ENCODE measurements at places on chromosomes 2 and 18.
A peak's percentile ranks its signal among the peaks of the same experiment; 100 is the strongest.

- DNase-seq, result no peak
These were observed 1341.3 kb upstream of the PIK3C3 start for GRCh38 chr18:40613721-40614120.

DNA sequence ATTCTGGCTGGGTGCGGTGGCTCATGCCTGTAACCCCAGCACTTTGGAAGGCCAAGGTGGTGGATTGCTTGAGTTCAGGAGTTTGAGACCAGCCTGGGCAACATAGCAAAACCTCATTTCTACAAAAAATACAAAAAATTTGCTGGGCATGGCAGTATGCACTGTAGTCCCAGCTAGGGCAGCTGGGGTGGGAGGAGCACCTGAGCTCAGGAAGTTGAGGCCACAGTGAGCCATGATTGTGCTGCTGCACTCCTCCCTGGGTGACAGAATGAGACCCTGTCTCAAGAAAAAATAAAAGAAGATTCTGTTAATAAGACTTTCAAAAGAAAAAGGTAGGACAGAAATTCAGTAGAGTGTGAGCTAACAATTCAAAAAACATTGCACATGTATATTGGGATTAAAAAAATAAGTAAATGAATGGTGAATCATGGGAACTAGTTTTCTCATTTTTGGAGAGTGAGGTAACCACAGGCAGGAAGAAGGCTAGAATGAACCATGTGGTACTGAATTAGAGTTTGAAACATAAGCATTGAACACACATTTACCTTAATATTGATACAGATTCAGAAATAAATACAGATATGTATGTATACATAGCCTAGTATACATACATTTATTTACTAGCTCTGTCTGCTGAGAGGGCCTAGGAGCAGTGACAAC, 53.5 kb downstream of the NCOA1 start:
- DNase-seq, result no peak

GRCh38 chr2:133641497-133641896, 73.2 kb upstream of the NCKAP5 start:
- no peak for DNase-seq

DNA sequence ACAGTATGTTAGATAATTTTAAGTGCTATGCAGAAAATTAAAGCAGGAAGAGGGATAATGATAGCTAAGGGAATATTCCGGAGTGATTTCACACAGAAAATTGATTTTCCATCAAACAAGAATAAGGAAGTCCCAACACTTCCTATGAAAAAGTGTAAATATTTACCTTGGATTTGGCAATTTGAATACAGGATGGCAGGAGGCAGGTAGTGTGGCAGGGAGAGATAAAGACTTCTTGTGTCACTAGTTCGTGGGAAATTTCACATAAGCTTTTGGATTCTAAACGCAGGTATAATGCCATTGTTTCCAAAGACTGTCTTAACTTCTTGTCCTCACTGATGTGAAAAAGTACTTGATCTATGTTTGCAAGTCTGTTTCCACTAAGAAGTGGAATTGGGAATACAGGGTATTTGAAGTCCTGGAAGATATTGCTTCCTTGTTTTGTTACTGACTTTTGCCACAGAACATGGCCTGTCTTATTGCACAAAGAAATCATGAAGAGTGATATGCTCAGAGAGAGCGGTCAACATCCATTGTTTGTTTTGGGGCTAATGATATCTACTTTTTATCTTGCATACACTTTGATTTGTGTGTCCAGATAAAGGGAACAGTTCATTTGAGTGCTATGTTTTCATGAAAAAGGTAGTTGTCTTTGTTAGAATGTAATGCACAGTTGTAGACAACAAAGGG, 1216.1 kb upstream of the FAM98A start:
- DNase-seq, result no peak

DNA sequence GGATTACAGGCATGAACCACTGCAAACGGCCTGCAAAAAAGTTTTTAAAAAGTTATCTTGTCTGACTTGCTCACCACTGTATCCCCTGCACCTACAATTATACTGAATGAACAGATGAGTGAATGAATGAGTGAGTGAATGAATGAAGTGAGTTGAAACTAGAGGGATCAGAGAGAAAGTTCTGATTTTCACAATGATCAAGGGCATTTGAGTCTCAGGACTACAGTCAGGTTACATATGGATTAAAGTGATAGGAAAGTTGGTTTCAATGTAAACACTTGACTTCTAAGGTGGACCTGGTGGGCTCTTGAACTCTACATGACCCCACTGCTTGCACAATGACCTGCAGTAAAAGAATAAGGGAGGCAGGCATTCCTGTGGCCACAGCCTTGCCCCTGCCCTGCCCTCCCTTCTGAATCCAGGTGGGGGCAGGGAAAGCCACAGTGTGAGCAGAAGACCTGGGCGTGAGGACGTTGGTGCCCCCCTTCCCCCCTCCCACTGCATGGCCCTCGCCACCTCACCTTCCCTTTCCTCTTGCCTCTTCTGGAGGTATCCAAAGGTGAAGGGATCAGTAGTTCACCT, 10.7 kb downstream of the C2orf80 start:
- DNase-seq, result no peak

DNA sequence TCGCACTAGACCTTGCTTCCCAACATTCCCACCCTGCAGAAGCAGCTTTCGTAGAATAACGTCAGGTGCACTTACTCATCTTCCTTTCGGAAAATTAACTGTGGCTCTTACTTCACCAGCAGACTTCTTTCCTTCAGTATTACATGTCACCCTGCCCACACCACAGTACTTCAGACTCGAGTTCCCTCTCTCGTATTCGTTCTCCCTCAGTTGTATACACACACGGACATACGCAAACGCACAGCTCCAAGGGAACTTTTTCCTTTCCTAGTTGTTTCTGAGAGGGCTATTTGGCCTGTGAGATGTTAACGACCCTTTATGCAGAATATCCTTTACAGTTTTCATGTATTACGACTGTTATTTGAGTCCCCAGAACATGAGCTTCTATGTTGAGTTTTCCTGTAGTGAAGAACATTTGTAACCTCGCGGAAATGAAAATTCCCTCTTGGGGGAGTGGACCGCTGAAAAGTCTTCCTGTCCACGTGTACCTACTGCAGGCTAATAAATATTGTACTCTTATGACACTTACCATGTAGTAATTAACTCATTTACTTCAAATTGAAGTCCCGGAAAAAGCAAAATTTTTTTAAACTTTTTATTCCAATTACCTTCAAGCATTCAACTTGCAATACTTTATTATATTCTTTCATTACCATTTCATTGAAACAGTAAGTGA, 908 bp downstream of the ERLEC1 start:
- DNase-seq, result no peak

GRCh38 chr2:208222351-208222750, 32.5 kb downstream of the IDH1 start:
- DNase-seq, result no peak

DNA sequence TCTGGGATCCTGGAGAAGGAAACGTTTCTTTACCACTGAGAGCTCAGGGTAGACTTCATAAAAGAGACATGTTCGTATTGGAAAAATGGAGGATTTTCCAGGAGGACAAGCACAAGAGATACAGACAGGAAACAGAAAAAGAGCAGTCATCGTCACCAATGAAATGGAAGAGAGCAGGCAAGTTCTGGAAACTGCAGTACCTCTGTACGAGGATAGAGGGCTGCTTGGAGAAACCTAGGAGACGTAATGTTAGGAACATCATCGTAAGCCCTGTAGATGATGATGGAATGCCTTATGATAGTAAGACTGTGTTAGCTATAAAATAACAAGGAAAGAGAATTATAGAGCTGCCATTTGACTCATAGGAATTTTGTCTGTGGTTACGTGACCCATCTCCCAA, 121.1 kb upstream of the KLHL14 start:
- no peak for DNase-seq

- no peak for DNase-seq
These were observed 9.4 kb upstream of the INO80C start for GRCh38 chr18:35507192-35507591.

DNA sequence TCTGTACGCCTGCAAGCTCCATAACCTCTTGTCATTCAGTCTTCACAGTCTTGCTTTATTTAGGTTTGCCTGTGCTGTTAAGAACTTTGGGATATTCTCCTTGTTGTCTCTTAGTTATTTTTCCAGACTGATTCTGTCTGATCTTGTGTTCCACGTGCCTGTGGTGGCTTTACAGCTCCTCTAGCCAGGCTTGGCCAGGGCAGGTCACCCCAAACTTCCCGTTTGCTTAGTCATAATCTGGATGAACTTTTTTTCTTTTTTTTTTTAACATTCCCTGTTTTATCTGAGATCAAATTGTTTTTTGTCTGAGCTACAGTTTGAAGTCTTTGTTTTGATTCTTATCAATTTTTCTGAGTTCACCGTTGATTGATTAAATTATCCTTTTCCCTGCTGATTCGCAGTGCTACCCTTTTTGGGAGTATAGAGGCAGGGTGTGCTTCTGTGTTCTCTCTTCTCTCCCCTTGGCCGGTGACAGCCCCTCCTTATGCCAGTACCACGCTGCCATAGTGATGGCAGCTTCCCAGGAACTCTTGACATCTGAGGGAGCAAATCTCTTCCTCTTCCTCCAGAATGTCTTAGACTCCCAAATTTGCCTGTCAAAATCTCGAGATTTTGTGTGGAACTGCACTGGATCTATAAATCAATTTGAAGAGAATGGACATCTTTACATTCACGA, 2.5 kb downstream of the SP100 start:
- DNase-seq, result no peak

DNA sequence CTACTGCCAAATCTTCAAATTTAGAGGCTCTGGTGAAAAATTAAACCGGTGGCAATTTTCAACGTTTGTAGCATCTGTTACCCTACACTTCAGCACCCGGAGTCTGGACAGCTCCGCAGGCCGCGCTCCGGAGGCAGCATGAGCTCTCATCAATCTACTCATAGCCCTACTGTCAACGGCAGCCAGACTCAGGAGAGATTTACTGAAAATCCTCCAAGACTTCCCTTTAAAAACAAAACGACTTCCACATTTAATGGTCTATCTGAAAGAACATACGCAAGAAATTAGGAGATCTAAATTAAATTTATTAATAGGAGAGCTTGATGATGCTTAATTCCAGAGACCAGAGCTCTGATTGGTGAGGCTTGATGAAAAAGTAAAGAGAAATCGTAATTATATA, 970 bp upstream of the ADCYAP1 start:
- DNase-seq, result no peak

DNA sequence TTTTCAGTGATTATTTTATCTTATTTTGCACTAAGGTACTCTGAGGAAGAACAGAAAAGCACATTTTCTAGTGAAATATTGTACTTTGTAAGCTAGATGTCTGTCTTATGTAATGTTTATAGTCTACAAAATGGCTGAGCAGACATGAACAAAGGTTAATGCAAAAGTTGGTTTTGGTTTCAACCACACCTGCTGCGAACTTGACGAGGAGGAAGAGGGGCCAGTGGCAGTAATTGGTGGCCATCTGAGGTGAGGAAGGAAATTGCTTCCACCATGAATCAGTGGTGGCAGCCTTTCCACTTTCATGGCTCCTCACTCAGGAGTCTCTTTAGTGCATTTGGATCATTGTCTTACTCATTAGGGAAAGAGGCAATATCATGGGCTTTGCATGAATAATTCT, 894.2 kb downstream of the CNTNAP5 start:
- no peak for DNase-seq

- peak; percentile 74 for DNase-seq
These were observed 668 bp upstream of the ANKRD12 start for GRCh38 chr18:9135912-9136314.

- no peak for DNase-seq
These were observed 331.1 kb downstream of the PLCL1 start for GRCh38 chr2:198135481-198135934.

GRCh38 chr2:202847693-202848524, 23.7 kb downstream of the ICA1L start:
- DNase-seq, result no peak

GRCh38 chr2:139850254-139850890, 1070.2 kb upstream of the NXPH2 start:
- DNase-seq, result no peak

GRCh38 chr2:127411653-127412369, 6.4 kb upstream of the PROC start:
- no peak for DNase-seq

DNA sequence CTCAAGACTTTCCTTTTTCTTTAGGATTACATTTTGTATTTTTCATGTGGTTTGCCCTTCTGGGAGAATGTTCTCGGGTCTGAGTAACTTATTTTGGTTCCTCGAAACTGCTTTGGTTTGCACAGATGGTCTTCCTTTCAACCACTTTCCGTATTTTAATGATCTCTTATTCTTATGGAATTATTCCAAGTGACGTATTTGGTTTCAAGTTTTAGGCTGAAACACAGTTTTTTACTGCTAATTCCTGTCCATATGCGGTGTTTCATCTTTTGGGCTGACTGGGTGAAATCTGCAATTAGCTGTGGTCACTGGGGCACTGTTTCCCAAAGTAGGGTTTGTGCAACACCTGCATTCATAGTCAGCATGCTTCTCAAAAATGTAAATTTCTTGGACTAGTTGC, 122.7 kb downstream of the CAPN13 start:
- no peak for DNase-seq

DNA sequence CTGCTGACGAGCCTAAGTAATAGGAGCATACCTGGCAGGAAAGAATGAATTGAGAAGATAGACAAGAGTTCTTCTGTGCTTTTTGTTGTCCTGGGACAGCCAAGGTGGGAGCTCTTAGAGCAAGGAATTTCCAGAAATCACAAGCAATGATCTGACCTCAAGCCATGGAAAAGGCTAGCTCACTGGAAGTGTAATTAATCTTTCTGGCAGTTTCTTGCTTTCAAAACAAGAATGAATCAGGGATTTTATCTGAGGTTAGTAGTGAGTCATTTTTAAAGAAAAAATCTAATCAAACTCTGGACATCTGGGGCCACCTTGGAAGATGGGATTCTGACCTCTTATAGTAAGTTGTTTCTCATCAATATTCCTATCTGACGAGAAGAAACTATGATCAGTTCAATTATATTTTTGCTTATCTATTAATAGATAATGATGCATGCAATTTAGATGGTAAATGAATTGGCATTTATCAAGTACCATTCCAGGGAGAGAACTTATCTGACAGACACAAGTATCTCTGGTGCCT, 98.0 kb downstream of the ADCYAP1 start:
- no peak for DNase-seq

DNA sequence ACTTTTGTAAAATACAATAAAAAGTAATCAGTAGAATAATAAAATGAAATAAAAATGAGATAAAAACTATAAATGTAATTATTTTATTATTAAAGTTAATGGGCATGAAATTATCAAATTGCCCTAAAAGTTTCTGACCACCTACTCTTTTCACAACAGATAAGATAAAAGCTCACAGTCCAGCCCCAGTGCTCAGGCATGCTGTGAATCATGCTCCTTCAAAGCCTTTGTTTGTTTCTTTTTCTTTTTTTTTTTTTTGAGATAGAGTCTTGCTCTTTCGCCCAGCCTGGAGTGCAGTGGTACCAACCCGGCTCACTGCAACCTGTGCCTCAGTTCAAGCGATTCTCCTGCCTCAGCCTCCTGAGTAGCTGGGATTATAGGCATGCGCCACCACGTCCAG, 181.7 kb downstream of the ANKRD44 start:
- DNase-seq, result no peak

- DNase-seq, result no peak
These were observed 129.7 kb downstream of the GALNT1 start for GRCh38 chr18:35711227-35711626.

- no peak for DNase-seq
These were observed 2.1 kb upstream of the WNT6 start for GRCh38 chr2:218857371-218858137.

GRCh38 chr2:167404627-167405284, 516.5 kb downstream of the XIRP2 start:
- DNase-seq, result no peak
